NCI-H510A (cell line): ENCODE measurements at places on chromosomes 2 and 18.
A peak's percentile ranks its signal among the peaks of the same experiment; 100 is the strongest.

GRCh38 chr2:73837847-73838585 is 9.3 kb downstream of the STAMBP start:
- DNase-seq: no peak

DNA sequence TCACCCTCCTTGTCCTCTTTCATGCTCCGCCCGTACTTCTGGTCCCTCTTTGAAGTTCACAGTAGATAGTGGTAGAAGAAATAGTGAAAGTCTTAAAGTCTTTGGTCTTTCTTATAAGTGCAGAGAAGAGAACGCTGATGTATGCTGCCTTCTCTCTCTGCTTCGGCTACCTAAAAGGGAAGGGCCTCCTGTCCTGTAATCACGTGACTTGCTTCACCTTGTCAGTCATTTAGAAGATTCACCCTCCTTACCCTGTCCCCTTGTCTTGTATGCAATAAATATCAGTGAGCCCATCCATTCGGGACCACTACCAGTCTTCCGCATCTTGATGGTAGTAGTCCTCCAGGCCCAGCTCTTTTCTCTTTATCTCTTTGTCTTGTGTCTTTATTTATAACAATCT is 144.6 kb downstream of the ARL4C start:
- DNase-seq: no peak

DNA sequence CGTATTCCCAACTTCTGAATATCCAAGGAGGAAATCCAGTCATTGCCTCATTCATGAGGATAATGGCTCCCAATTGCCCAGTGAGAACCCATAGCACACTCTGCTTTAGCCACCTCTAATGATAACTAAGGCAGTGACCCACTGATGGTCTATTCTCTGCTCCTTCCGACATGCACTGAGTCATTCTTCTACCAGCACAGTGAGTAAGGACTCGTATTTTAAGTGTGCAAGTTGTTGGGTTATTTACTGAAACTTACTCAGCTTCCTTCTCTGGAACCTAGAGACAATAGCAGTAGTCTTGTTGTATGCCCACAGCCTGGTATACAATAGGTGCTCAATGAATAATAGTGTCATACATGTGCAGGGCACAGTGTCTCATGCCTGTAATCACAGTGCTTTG is 81.1 kb upstream of the ZNF397 start:
- DNase-seq: no peak

DNA sequence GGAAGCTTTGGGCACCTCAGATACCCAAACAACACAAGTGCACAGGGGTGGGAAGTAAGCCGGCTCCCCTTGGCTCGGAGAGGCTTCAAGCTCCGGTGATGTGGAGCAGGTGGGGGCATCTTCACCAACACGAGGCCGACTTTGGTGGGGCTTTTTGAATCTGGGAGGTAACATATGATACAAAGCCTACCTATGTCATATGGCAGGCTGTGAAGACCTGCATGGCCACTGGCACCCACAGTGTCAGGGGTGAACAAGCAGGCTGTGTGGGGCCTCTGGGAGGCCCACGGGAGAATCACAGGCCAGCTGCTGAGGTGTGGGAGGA is 109.0 kb downstream of the EIPR1 start:
- no peak for DNase-seq

DNA sequence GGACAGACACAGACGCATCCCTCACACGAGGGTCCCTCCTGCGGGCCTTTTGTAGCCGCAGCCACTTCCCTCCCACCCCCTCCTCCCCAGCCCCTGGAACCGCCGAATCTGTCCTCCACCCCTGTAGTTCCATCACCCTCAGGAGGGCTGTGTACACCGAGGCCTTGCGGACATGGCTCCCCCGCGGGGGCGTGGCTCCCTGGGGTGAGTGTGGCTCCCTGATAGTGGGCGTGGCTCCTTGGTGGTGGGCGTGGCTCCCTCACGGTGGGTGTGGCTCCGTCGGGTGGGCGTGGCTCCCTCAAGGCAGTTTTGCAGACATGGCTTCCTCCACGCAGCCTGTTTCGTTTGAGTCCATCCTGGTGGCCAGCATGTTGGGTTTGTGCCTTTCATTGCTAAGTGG is 420.7 kb upstream of the SALL3 start:
- no peak for DNase-seq

DNA sequence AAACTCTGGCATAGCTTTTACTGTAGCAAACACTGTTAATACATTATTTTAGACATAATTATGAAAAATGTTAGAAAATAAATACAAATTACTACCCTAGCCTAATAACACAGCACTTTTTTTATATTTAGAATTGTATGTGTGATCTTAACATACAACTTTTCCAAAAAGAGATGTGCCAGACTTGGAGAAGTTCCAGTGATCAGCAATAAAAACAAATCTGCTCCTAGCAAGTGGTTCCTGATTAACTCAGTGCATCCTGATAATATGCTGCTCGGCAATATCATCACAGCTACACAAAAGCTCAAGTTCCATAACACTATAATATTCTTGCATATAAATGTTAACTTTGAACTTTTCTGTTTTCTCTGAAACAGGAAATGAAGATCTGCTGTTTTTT is 22.4 kb upstream of the PTPRM start:
- DNase-seq: no peak

- DNase-seq: no peak
These were observed 2.2 kb upstream of the MAPRE2 start for GRCh38 chr18:35038881-35039491.

DNA sequence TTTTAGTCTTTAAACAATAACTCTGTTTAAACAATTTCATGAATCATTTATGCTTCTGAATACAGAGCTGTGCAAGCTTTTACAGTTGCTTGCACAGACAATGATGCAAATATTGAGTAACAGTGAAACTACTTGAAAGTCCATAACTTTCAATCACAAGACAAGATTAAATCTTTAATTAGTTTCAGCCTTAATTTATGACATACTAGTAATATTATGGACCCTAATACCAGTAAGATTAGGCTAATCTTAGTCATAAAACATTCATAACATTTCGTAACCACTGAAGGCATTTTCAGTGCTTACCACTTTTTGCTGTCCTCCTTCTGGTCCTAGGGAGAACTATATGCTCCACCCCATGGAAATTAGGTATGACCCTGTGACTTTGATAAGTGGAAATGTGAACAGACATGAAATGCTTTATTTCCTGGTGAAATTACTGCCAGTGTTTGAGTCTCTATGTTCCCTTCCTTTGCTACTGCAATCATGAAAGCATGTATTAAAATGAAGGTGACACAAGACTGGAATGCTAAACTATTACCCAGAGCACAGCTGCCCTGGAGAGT is 1.8 kb upstream of the COBLL1 start:
- no peak for DNase-seq

GRCh38 chr2:179686718-179687342 is 174.6 kb downstream of the ZNF385B start:
- DNase-seq: no peak

DNA sequence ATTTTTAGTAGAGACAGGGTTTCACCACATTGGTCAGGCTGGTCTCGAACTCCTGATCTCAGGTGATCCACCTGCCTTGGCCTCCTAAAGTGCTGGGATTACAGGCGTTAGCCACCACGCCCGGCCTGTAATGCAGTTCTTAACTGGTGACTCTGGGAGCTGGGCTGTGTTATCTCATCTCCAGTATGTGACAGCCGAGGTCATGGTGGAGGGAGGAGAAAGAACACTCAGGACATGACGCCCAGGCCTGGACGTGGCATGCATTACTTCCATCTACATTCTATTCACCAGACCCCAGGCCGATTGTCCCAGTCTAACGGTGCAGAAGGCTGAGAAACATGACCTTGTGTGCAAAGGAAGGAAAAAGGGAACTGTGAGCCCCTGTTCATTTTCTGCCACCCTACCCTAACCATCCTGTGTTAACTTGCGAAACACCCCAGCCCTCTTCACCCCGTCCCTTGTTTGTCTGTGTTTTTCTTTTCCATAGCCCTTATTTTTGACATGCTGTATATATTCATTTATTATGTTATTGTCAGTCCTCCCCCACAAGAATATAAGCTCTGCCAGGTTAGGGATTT is 88.1 kb upstream of the ASAP2 start:
- DNase-seq: no peak

GRCh38 chr2:28444956-28445355 is 50.9 kb upstream of the PLB1 start:
- no peak for DNase-seq

DNA sequence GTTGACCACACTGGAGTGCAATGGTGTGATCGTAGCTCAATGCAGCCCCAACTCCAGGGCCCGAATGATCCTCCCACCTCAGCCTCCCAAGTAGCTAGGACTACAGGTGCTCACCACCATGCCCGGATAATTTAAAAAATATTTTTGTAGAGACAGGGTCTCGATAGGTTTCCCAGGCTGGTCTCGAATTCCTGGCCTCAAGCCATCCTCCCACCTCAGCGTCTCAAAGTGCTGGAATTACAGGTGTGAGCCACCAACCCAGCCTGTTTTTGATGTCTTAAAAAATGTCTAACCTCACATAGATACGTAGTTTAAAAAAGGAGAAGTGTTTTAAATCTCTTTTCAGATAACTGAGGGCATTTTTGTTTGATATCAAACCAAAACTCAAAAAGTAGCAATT is 37.6 kb downstream of the IMPA2 start:
- no peak for DNase-seq

DNA sequence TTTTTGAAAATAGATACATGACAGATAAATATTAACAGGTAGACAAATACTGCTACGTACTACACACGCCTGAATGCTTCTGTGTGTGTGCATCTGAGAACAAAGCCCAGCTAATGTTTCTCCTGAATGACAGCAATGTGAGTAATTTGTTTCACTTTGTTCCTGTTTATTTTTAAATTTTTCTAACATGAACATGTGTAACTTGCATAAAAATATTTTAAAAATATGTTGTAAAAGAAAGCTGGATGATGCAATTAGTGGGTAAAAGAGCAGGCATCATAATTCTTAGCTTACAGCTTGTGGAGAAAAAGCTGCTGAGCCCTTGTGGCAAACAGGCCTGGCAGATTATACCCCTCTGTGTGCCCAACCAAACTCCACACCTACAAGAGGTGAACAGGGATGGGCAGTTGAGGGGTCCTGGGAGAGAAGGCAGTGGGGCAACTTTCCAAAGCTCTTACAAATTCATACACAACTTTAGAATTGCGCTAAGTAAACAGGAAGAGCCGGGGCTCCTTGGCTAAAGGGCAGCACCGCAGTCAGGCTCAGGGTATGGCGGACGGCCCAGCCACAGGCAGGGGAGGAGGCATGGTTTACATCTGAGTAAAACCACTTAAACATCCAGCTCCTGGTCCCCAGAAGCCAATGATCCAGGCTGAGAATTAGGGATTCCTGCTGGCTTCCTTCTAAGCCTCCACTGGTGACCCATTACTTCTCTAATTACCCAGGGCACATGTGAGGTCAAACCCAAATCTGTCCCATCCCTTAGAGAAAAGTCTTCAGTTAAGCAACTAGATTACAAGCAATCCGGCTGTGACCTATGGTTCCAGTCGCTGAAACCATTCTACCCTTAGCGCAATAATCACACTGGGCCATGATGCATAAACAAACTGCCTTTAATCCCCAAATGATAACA is 14.0 kb downstream of the PXDN start:
- DNase-seq: no peak

DNA sequence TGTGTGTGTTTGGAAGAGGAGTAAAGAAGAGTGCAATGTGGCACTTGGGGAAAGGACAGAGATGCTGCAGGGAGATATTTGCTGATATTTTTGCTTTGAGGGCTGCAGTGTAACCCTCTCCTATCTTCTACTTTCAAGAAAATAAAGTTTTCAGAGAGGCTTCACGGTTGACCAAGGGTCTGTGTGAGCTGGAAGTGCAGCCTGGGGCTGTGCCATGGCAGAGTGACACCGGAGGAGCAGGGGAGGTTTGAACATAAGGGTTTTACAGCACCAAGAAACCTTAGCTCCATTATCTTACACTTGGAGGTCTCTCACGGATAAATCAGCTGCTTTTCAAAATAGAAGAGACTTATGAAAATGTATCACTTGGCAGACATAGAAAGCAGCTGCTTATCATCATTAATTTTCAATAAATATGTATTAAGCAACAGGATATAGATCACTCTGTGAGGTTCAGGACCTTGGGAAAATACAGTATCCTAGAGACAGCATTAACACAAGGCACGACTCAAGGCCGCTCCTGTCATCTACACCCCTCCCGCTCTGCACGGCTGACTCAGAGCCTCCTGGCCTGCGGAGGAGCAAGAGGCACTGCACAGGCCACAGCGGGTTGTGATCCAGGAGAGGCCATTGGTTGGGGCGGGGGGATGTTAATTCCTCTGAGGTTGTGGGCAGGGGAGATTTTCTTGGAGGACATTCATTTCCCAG is 127.8 kb downstream of the COPS8 start:
- DNase-seq: no peak

DNA sequence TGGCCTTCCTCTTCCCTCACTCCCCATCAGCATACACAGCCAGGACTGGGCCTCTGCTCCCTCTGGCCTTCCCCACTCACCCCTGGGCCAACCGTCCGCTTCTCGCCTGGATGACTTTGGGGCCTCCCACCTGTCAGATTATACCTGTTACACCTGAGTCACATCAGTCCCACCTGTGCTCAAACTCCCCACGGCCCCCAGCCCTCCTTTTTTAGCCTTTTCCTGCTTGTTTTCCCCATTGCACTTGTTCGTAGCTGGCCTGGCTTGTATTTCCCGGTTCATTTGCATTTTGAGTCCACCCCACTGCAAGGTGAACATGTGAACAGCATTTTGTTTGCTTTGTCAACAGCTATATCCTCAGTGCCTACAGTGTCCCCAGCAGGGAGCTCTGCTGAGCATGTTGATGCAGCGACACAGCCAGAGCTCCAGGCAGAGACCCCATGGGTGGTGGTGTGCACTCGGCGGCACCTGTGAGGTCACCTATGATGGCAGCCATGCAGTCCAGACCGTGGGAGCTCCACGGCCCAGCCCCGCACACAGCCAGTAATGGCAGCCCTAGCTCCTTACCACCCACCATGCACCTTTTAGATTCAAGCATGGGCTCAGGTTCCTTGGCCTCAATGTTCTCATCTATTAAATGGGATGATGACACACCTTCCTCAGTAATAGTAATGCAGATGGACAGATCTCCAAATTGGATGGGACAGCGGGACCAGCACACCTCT is 276.4 kb upstream of the HS6ST1 start:
- DNase-seq: peak; percentile 69

- no peak for DNase-seq
These were observed 133.7 kb downstream of the CBLN2 start for GRCh38 chr18:72410399-72410798.
